Caco-2 (cell line): ENCODE measurements at places on chromosomes 16 and 17.
A peak's percentile ranks its signal among the peaks of the same experiment; 100 is the strongest.

GRCh38 chr17:37829592-37830123, 84.8 kb upstream of the HNF1B start:
- H3K27ac ChIP-seq = peak overlapping the region; percentile 80
- no peak overlapping the region for H3K4me3 ChIP-seq

DNA sequence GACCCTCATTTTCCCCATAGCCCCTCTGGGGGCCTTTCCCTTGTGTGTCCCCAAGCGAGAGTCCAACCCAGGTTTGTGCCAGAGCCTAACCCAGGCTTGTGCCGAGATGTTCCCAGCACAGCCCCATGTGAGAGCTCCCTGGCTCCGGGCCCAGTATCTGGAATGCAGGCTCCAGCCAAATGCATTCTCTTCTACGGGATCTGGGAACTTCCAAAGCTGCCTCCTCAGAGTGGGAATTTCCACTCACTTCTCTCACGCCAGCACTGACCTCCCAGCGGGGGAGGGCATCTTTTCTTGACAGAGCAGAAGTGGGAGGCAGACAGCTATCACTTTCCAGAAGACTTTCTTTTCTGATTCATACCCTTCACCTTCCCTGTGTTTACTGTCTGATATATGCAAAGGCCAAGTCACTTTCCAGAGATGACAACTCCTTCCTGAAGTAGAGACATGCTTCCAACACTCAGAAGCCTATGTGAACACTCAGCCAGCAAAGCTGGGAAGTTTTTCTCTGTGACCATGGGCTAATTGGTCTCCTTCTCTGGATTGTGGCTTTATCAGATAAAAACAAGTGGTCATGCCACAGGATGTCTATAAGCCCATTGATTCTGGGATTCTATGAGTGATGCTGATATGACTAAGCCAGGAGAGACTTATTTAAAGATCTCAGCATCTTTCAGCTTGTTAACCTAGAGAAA, 2.5 kb upstream of the CCL2 start:
- no peaks in the 10 kb centered on the region; the same call in none of the 2 replicates for H3K27me3 ChIP-seq
- H3K4me1 ChIP-seq = peaks cover 51% of the 10 kb centered on the region
- DNase-seq = no peak

- DNase-seq = no peak
- no peak overlapping the region for H3K4me3 ChIP-seq
- H3K27me3 ChIP-seq = no peaks in the 10 kb centered on the region
- peak overlapping the region; percentile 74 for H3K27ac ChIP-seq
- H3K36me3 ChIP-seq = peaks cover 3% of the 10 kb centered on the region
- H3K4me1 ChIP-seq = peaks cover 17% of the 10 kb centered on the region
Observed at GRCh38 chr16:2511996-2512734, 1.6 kb upstream of the ATP6V0C start.

DNA sequence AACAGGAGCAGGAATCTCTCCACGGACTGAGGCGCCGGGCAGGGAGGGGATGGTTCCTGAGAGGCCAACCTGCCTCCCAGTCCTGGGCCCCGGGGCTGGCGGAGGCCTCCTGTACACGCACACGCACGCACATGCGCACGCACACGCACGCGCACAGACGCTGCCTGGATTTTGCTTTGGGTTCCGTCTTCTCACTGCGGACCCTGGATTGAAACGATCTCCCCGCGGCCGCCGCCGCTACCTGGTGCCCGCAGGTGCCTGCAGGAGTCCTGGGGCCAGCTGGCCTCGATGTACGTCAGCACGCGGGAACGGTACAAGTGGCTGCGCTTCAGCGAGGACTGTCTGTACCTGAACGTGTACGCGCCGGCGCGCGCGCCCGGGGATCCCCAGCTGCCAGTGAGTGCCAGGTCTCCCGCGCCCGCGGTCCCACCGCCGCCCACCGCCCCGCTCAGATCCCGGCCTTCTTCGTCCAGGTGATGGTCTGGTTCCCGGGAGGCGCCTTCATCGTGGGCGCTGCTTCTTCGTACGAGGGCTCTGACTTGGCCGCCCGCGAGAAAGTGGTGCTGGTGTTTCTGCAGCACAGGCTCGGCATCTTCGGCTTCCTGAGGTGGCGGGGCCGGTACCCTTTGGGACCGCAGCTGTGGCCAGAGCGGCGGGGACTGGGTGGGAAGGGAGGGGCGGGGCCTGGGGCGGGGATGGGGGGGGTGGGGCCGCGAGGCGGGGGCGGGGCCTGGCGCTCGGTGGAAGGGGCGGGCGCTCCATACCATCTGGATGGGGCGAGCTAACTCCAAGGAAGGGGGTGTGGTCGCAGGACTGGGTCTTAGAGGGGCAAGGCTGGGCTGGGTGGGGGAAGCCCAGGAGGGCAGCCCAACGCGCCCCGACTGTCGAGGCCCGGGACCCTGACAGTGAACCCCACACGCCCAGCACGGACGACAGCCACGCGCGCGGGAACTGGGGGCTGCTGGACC, 12.3 kb downstream of the CES4A start:
- peak overlapping the region; percentile 34 for H3K4me3 ChIP-seq
- H3K4me1 ChIP-seq = peaks cover 11% of the 10 kb centered on the region; the same call in 1 of the 2 replicates
- no peak overlapping the region for H3K27ac ChIP-seq
- DNase-seq = peak; percentile 38

GRCh38 chr17:28662527-28662829, 473 bp downstream of the SUPT6H start:
- peak overlapping the region; percentile 95 for H3K27ac ChIP-seq
- peaks cover 2% of the 10 kb centered on the region; the same call in 1 of the 2 replicates for H3K36me3 ChIP-seq
- H3K27me3 ChIP-seq = no peaks in the 10 kb centered on the region
- peaks cover 14% of the 10 kb centered on the region; the same call in 1 of the 2 replicates for H3K4me1 ChIP-seq
- H3K4me3 ChIP-seq = peak overlapping the region; percentile 80

DNA sequence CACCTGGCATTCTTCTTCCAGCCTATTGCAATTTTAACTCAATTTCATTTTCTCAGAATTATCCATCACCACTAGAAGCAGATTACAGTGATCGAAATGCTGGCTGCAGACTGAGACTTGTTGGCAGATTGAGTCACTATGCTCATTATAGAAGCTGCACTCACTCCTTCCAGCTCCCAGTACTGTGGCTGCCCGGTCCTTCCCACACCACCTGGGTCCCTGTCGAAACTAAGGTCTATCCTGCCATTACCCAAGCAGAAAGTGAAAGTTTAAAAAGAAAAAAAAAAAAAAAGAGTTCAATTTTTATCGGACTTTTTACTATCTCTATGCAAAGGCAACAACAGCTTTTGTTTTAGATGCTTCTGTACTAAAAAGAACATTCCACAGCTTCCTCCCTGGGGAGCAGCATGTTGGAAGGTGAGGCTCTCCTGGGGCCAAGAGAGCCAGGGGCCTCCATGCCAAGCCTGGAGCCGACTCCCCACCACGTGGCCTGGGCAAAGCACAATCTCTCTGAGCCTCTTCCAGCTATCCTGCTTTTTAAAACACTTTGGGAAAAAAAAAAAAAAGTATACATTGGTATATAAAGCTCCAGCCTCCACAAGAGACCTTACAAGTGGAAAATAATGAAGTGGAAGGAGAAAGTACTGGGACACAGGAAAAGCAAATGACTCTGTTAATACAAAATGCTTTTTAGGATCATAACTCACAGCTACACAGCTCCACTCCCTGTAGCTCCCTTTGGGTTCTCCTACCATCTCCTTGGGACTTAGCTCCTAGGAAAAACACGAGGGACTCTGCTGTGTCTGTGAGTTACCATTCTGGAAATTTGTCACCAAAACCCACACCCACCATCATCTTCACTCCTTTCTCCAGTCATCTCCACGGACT, 77.8 kb downstream of the USP31 start:
- no peak for DNase-seq
- H3K27ac ChIP-seq = no peak overlapping the region
- no peak overlapping the region for H3K4me3 ChIP-seq
- H3K27me3 ChIP-seq = no peaks in the 10 kb centered on the region

GRCh38 chr16:86798247-86799041, 220.1 kb downstream of the FOXL1 start:
- no peaks in the 10 kb centered on the region for H3K36me3 ChIP-seq
- no peak for DNase-seq
- H3K27me3 ChIP-seq = no peaks in the 10 kb centered on the region; the same call in 1 of the 2 replicates
- no peaks in the 10 kb centered on the region for H3K4me1 ChIP-seq
- H3K27ac ChIP-seq = no peak overlapping the region

GRCh38 chr16:53745086-53745485, 41.1 kb downstream of the FTO start:
- H3K27me3 ChIP-seq = no peaks in the 10 kb centered on the region
- peaks cover 19% of the 10 kb centered on the region for H3K4me1 ChIP-seq
- DNase-seq = no peak
- H3K27ac ChIP-seq = no peak overlapping the region
- H3K36me3 ChIP-seq = no peaks in the 10 kb centered on the region

- H3K4me1 ChIP-seq = no peaks in the 10 kb centered on the region
- H3K36me3 ChIP-seq = no peaks in the 10 kb centered on the region
- H3K4me3 ChIP-seq = no peak overlapping the region
Observed at GRCh38 chr17:6070430-6070912, 292 bp downstream of the WSCD1 start.

GRCh38 chr16:55471448-55472097, 7.4 kb upstream of the MMP2 start:
- no peak overlapping the region for H3K4me3 ChIP-seq
- no peaks in the 10 kb centered on the region for H3K36me3 ChIP-seq
- H3K27me3 ChIP-seq = no peaks in the 10 kb centered on the region
- no peak for DNase-seq

DNA sequence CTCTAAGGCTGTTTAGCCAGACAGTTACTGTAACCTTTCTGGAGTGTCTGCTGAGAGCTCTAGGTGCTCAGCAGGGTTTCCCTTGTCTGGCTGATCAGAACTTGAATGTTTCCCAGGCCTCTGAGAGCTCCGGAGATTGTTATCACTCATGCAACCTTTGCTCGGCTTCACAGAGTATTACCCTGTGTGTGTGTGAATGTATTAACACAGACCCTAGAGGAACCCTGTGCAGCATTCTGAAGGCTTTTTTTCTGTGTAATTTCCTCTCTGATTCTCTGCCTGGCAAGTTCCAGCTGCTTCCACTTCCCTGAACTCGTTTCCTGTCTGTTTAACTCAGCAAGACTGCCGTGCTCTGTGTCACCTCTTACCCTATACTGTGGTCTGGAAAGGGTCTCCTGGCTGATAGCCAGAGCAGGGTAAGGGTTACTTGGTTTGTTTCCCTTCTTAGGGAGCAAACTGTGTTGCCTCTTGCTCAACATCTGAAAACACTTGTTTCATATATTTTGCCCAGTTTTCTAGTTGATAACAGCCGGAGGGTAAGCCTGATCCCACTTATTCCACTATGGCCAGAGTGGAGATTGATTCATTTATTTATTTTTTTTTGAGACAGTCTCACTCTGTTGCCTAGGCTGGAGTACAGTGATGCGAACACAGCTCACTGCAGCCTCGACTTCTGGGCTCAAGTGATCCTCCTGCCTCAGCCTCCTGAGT, 21.7 kb downstream of the PRMT7 start:
- H3K27me3 ChIP-seq = no peaks in the 10 kb centered on the region
- H3K4me1 ChIP-seq = peaks cover 59% of the 10 kb centered on the region
- peaks cover 2% of the 10 kb centered on the region for H3K36me3 ChIP-seq
- DNase-seq = peak; percentile 85
- H3K27ac ChIP-seq = peak overlapping the region; percentile 92

GRCh38 chr16:54385141-54385540, 98.6 kb upstream of the IRX3 start:
- no peaks in the 10 kb centered on the region for H3K36me3 ChIP-seq
- no peaks in the 10 kb centered on the region for H3K27me3 ChIP-seq
- no peak for DNase-seq
- H3K4me3 ChIP-seq = no peak overlapping the region

DNA sequence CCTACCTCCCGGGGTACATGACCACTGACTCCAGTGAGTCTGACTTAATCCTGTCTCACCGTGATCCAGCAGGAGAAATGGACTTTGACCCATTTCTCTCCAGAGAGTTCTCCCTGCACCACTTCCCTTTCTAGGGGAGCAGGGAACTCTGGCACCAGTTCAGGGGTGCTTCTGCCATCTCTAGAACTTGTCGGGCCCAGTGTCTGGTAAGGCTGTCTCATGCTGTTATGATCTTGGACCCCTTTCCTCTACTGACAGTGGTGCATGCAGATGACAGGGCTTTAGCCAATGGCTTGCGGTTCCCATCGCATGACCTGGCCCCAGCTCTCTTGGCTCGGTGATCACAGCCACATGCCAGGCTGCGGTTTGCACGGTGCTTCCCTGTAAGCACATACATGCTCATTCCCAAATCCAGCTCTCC, 62.0 kb downstream of the SLC39A11 start:
- H3K4me1 ChIP-seq = no peaks in the 10 kb centered on the region
- DNase-seq = no peak
- no peak overlapping the region for H3K27ac ChIP-seq
- H3K36me3 ChIP-seq = no peaks in the 10 kb centered on the region
- no peak overlapping the region for H3K4me3 ChIP-seq
- no peaks in the 10 kb centered on the region for H3K27me3 ChIP-seq

- no peak overlapping the region for H3K4me3 ChIP-seq
- H3K27ac ChIP-seq = no peak overlapping the region
- no peaks in the 10 kb centered on the region for H3K27me3 ChIP-seq
- DNase-seq = no peak
Observed at GRCh38 chr16:31079342-31079944, 5.2 kb downstream of the ZNF646 start.

DNA sequence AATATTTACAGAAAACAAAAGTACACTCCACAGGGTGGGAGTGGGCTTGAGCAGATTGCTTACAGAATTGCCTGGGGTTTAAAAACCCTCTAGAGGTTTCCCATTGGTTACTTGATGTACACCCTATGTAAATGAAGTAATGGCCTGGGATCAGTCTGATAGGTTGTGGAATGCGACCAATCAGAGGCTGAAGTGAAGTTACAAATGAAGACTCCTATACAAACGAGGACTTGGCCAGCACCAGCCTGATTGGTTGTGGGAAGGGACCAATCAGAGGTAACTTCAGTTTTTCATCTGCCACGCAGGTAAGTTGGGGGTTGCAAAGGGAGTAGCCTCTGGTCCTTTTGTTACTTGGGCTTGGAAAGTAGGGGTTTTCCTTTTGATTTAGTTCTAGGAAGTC, 8.8 kb downstream of the EEF2K start:
- H3K36me3 ChIP-seq = peaks cover 2% of the 10 kb centered on the region; the same call in 1 of the 2 replicates
- H3K27ac ChIP-seq = no peak overlapping the region
- H3K27me3 ChIP-seq = no peaks in the 10 kb centered on the region
- H3K4me1 ChIP-seq = no peaks in the 10 kb centered on the region
- H3K4me3 ChIP-seq = no peak overlapping the region

- peak overlapping the region; percentile 31 for H3K27ac ChIP-seq
- no peak for DNase-seq
- H3K27me3 ChIP-seq = no peaks in the 10 kb centered on the region
- H3K4me1 ChIP-seq = peaks cover 44% of the 10 kb centered on the region
Observed at GRCh38 chr17:37714897-37715296, 30.0 kb downstream of the HNF1B start.

DNA sequence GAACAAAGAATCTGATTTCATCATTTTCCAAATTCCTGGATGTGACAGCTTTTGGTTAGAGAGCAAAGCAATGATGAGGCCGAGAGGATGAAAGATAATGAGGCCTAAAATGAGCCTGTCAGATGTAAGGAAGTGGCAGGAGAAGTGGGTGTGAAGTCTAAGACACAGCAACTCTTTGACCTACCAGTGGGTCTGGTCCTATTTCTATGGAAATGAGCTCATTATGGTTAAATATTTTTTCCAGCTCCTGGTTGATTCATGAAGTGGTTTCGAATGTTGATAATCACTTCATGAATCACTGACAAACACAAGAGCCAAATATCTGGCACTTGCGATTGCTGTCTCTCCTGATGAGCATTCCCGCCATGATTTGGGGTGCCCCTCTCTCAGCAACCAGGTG, 273.3 kb upstream of the CDH5 start:
- H3K27ac ChIP-seq = no peak overlapping the region
- no peak for DNase-seq
- H3K36me3 ChIP-seq = no peaks in the 10 kb centered on the region
- H3K4me3 ChIP-seq = no peak overlapping the region
- H3K27me3 ChIP-seq = no peaks in the 10 kb centered on the region

- DNase-seq = no peak
- H3K4me3 ChIP-seq = no peak overlapping the region
- peaks cover 31% of the 10 kb centered on the region for H3K4me1 ChIP-seq
- no peaks in the 10 kb centered on the region for H3K36me3 ChIP-seq
Observed at GRCh38 chr16:81992859-81993258, 18.4 kb downstream of the SDR42E1 start.
